Stimulated activated CD4-positive, alpha-beta T cell treated with anti-CD3 and anti-CD28 coated beads, Interleukin-15, amount 100 ng/mL, for 1 hour (primary cell): ENCODE measurements at places on chromosomes 4 and X.

- DNase-seq = no peak
These were observed 13.9 kb downstream of the NIPAL1 start for GRCh38 chr4:48030470-48030869.

- no peak for DNase-seq
These were observed 26.5 kb downstream of the HS3ST1 start for GRCh38 chr4:11402192-11402591.

DNA sequence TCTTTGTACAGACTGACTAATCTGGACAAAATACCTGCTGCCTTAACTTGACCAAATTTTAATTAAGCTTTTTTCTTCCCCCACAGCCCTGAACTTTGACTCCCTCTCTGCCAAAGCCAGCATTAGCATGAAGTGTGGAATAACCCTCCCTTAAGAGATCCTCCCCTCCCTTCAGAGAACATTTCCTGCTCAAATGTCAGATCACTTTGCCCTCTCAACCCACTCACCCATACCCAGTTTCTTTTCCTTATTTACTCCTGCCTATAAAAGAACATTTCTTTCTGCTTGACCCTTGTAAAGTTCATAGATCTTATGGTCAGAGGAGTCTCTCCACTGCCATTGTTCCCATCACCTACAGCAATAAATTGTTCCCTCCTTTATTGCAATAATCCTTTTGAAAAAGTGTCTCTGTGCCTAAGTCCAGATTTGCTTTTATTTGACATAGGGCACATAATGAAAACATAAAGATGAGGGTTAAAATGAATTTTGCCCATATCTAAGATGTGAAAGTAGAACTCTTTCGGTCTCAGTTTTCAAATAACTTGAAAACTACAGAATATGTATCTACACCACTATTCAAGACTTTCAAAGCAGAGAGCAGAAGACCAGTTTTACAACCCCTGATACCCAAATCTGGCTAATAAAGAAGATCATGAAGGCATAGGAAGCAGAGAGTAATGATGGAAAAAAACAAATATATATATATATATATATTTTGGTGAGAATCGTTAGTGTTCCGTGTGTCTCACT, 289.7 kb upstream of the ANXA10 start:
- DNase-seq = no peak

- DNase-seq = no peak
These were observed 63.7 kb downstream of the ZFYVE28 start for GRCh38 chr4:2354760-2355159.

GRCh38 chrX:10769195-10769594, 148.8 kb upstream of the MID1 start:
- DNase-seq = no peak

DNA sequence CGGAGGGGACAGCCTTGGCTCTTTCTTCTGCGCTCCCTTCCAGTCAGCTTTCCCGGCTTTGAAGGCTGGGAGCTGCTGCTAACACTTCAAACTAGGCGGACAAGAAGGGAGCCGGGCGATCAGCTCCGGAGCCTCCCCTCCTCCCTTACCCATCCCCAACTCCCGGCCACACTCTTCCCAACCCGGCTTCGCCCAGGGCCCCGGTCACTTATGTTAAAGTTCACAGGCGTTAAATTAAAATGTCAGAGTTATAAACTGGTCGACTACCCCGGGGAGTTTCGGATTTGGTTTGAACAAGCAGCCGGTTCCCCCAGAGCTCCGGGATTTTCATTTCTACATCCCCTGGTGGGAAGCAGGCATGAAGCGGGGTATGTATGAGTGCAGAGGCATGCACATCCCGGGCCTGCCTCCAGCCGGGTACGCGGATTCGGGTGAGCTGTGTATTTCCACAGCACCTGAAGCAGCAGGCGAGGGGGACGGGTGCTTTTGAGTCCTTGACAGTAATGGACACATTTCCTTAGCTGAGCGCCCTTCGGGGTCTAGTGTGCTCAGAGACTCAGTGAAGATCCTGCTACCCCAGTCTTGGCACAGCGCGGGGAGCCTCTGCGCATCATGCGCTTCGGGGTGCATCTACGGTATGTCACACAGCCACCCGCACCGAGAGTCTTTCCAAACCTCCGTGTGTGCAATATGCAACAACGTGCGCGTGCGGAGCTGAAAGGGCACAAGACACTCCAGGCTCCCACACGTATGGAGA, 880 bp downstream of the UNC5C start:
- DNase-seq = no peak

DNA sequence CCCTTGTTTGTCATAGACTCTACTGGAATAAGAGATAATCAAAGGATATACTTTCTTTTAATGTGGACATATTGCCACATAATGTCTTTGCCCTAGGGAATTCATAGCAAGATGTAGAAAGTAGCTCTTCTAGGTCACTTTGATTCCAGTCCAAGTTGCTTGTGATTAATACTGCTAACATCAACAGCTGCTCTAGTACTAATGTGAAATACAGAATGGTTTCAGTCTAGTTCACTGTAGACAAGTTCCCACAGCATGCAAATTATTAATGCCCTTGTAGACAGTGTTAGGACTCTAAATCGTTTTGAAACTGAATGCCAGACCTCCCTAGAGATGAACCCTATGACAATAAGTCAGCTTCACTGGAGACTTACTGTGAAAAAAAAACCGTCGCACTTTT, 494.6 kb upstream of the ATOH1 start:
- DNase-seq = no peak

- DNase-seq = no peak
These were observed 21.9 kb upstream of the P2RY8 start for GRCh38 chrX:1558761-1559468.

DNA sequence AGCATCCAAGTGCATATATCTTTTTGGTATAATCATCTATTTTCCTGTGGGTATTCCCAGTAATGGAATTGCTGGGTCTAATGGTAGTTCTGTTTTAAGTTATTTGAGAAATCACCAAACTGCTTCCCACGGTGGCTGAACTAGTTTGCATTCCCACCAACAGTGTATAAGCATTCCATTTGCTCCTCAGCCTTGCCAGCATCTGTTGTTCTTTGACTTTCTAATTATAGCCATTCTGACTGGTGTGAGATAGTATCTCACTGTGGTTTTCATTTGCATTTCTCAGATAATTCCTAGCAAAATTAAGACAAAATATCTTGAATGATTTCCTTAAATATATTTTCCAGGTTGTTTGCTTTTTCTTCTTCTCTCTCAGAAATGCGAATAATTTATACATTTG, 341.1 kb downstream of the GBA3 start:
- no peak for DNase-seq

DNA sequence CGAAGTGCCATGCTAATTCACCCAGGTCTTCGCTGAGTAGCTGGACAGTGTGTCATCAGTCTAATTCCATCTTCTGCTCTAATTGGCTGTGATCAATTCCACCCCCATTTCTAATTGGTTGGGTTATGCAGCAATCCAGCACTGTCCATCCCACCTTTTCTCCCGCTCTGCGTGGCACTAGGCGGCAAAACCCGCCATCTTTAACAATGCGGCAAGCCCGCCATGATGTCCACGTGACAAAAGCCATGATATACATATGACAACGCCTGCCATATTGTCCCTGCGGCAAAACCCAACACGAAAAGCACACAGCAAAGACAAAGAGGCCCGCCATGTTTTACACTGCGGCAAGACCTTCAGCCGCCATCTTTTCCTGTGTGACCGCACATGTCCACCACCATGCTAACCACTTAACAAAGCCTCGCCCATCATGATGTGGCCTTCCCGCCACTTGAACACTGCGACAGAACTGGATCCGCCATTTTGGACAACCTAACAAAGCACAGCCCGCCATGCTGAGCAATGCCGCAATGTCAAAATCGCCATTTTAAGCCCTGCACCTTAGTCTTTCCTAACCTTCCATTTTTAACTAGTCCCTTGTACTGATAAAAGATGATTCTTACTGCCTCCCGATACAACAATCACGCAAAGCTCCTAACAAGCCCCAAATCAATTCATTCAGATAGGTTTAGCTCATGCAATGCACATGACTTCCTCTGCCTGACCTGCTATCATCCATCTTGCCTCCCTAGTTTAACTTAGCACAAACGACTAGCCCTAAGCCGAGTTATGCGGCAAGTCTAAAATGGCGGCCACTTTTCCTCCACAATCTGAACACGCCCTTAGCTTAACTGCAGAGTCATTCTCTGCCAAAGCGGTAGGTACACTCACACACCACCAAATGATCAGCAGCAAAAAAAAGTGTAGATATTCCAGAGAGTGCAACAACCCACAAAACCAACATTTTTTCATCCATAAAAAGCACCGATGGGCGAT, 288.3 kb downstream of the CHIC1 start:
- no peak for DNase-seq

GRCh38 chrX:104564921-104565703, 887 bp upstream of the IL1RAPL2 start:
- no peak for DNase-seq

DNA sequence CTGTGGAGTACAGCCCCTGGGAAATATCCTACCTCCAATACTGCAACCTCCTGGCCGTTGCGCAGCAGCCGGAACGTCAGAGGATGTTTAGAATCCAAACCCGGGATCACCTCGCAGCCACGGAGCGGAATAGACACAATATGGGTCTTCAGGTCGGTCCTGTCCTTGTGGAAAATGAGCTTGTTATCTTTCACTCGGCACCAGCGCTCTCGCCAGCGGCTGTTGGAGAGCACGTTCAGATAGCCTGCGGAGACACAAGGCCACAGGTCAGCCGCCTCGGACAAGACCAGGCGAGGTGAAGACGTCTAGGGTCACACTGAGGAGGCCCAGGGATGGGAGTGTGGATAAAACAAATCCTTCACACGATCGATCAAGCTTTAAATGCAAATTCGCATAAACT, 139.3 kb downstream of the AFAP1 start:
- DNase-seq = no peak

- no peak for DNase-seq
These were observed 31.8 kb upstream of the AGA start for GRCh38 chr4:177473991-177474390.

- no peak for DNase-seq
These were observed 118.6 kb downstream of the COL4A5 start for GRCh38 chrX:108558217-108558616.
